GM06990 (cell line): ENCODE measurements at places on chromosomes 5 and 9.

- no peak for DNase-seq
These were observed 274.3 kb downstream of the ISL1 start for GRCh38 chr5:51657340-51658240.

DNA sequence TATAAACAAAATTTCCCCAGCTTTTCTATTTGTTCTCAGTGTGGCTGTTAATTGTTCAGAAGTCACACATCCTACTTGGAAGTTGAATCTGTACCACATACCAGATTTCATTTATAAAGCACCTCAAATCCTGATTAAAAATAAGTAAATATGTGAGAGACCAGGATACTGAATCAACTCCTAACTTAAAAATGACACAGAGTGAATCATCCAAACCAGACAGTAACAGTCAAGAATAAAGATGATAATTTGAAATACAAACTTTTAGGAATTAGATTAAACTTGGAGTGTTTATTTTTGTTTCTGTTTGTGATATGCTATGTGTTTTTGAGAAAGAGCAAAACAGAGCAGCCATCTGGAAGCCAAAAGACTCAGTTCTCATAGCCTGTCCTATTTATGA is 633.2 kb upstream of the RORB start:
- no peak for DNase-seq

DNA sequence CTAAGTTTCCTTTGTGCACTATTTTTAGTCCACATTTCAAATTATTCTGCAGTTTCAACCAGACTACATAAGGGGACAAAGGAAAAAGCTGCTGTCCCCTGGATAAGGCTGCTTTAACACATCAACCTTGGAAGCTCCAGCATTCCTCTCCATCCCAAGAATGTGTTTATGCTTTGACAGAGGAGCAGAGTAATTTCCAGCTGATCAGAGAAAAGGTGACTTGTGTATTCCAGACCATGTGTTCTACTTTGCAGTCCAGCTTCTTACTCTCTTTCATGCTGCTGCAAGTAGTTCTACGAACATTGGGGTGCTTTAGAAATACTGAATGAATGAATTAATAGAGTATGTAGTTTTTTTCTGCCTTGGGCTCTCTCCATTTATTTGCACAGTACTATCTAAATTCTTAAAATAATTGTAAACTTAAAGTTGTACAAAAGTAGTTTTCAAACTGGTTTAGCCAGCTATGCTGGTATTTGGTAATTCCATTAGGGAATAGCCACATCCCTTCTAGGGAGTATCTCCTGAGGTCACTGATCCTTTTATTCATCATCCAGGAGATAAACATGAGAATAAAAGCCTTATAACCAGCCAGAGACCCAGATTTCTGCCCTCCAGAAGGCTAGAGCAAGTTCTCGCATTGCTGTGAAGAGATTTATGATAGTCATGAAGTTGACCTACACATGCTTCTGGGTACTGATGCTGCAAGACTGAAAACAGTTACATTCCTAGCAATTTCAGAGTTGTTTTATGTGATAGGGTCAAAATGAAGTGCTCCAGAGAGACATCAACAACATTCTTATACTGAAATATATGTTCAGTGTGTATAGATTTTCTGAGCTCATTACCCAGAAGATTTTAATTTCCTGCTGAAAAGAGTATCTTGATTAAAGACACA is 215.2 kb downstream of the COMMD10 start:
- no peak for DNase-seq

- no peak for DNase-seq
These were observed 7.6 kb downstream of the FGD3 start for GRCh38 chr9:92954886-92955285.

DNA sequence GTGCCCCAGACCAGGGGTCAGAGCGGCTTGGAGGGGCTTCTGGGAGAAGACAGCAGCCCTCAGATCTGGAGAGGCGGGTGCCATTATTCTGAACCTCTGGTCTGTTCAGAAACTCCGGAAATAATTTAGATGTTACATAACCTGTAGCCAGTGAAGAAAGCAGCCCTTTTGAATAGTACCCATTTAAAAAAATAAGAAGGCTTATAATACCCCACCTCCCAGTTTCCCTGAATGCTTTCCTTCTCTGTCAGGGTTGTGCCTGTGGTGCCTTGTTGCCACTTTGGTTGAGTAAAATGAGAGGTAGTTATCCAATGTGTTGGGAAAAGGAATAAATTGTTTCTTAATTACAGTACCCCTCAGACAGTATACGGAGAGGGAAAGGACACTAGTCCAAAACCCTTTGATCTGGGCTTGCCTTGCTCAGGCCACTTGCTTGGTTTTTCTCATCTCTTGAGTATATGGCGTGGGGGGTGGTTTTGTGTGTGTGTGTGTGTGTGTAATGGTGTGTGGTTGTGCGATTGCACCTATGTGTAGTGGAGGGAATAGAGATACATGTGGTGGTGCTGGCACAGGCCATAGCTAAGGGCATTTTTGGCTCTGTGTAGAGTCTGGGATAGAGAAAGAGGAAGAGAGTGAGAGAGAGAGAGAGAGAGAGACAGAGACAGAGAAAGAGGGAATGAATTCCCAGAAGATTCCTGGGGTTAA is 59.1 kb upstream of the TLR4 start:
- DNase-seq, result peak; percentile 34

DNA sequence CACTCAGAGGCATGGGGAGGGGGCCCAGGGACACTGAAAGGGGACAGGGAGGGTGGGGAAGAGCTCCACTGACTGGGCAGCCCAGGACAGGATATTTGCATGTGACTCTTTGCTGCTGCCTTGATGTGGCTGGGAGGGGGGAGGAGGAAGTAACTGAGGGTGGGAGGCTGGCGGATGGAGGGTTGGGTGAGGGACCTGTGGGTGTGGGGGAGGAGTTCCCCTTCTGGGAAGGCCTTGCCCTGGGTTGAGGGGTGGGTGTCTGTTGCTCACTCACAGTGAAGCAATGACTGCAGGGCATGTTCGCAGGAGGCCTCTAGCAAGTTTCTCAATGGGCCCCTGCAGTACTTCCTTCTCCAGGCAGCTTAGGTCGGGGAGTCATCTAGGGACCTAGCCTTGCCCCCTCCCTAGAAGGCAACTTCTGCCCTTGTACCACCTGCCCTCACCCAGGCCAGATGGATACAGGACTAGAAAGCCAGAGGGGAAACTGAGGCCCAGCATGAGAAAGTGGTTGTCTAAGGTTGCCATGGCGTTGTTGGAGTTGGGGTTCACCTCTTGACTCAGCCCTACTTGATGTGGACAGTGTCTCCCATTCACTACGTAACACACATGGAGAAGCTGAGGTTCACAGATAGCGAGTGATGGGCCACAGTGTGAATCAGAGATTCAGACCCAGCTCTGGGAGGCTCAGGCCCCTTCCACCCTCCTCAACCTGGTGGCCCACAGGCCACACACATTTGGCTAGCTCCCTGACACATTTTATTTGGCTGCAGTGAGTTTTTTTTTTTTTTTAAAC is 3.0 kb downstream of the GRK6 start:
- DNase-seq, result peak; percentile 77

DNA sequence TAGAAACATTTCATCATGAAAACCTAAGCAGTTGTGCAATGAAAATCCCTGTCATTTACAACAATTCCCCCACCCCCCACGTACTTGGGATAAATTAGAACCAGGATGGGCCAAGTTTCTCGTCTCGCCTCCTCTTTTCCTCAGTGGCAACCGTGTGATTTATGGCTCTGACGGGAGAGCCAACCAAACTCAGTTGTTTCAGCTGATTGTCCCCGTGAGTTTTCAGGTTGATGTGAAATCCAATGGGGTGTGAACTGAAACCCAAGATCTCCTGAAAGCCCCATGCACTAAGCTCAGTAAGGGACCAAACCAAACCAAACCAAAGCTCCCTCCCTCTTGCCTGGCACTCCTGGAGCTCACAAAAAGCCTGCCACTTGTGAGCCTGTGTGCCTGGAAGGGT is 138.7 kb upstream of the SLC24A2 start:
- DNase-seq, result no peak

DNA sequence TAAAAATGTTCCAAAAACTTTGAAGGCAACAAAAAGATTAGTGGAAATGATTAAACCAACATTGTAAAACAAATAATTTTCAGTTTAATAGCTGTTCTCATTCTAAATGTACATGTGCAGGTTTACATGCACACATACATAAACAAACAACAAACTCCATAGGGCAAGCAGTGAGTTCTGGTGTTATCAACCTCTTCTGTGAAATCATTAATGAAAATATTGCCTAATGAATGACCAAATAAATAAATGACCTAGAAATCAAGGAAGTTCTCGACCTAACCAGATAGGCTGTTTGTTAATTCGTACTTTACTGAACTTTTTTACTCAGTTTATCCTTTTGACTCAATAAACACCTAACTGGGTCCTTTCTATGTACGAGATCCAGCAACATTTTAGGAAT is 165.5 kb upstream of the RORB start:
- no peak for DNase-seq

DNA sequence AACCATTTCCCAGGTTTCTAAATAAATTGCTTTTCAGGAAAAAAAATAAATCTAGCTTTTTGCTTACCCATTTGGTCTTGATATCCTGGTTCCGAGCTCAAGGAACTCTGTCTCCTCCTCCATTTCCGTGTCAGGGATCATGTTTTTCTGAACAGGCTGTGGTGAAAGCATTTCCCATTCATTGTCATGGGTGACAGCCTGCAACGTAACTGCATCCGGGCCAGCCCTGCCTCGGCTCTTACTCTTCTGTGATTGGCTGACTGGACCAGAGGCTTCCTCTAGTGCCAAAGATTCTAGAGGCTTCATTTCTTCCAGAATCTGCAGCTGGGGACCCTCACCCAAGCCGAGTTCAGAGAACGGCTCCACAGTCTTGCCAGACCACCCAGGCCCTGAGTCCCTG is 61.0 kb upstream of the PCA3 start:
- DNase-seq, result no peak

GRCh38 chr5:172550096-172550765 is 90.8 kb upstream of the NEURL1B start:
- no peak for DNase-seq

- DNase-seq, result no peak
These were observed 39.8 kb upstream of the NKX2-5 start for GRCh38 chr5:173274771-173275170.

DNA sequence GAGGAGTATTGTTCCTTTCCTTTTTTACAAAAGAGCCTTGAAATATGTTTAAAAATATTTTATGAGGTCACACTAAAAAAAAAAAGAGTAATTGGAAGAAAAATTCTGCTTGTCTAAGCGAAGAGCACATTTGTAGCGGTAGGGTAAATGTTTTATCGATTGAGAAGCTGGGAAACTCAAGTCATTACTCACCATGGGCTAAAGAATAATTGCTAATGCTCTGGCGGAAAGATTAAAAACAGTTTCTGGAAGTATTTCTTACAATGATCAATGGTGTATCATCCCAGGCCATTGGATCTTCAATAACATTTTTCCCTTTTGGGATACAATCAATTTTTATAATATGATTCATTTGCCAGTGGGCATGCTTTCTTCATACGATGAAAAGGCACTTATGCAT is 450.0 kb downstream of the RASEF start:
- DNase-seq, result no peak

GRCh38 chr5:5643481-5643880 is 221.0 kb downstream of the ICE1 start:
- DNase-seq, result no peak

DNA sequence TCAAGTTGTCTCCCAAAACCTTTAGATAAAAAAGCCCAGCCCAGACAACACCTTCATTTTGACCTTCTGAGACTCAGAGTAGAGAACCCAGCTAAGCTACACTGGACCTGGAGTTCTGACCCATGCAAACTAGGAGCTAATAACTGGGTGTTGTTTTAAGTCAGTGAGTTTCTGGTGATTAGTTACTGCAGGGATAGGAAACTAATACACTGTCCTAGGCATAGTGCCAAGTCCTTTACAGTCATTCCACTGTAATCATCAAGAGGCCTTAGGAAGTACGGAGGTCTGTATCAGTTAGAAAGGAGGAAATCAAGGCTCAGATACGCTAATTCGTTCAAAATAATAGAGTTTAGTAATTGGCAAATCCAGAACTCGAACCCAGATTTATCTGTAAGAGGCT is 197.9 kb downstream of the KCTD16 start:
- DNase-seq, result no peak

DNA sequence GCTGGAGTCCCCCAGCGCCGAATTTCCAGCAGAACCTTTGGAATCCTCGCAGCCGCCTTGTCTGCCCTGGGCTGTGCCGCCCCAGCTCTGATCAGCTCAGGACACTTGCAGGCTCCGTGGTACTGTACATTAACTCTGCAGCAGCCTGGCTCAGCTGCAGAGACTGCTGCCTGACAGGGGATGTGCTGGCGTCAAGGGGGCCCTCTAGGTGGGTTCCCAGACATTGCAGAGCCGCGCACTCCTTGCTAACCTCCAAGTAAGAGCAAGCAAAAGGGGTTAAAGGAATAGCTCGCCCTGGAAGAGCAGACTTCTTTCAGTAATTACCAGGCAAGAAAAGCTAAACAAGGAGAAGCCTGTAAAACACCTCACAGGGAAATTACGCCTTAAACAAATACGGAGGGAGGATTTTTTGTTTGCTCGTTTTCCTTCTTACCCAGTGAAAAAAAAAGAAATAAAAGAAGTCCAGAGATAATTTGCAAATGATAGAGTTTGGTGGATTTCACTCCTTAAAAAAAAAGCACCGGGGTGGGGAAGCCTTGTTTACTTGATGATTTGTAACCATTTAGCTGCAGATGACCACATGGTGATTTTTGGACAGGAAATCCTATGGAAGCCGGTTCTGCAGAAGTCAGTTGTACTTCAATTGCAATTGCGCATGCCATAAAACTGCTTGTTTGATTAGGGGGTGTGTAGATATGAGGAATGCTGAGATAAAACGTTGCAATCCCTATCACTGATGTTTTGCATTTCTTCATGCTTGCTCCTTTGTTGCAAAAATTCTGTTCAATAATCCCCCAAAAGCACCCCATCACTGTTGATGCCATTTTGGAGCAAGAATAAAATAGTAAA is 305.8 kb downstream of the PDE4D start:
- no peak for DNase-seq

DNA sequence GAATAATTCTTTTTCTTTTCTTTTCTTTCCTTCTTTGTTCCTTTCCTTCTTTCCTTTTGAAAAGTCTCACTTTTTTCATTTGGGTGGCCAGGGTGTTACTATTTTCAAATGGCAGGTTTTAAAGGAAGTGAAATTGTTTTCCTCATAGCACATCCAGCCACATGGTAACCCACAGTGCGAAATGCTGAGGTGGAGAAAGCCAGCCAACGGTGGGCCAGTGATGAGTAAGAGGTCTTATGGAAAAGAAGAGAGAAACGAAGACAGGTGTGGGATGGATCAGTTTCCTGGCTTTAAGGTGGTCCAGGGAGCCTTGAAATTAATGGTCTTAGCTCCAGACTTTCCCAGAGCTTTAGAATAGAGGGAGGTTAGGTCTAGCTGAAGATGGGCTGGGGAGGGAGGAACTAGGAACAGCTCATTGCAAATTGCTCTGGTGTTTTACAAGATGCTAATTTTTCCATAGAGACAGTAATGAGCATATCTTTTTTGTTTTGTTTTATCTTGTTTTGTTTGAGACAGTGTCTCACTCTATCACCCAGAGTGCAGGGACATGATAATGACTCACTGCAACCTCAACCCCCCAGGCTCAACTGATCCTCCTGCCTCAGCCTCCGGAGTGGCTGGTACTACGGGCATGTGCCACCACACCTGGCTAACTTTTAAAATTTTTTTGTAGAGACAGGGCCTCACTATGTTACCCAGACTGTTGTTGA is 17.8 kb downstream of the ITK start:
- no peak for DNase-seq
